Stimulated activated CD4-positive, alpha-beta T cell treated with anti-CD3 and anti-CD28 coated beads, Interleukin-12 subunit alpha, Interleukin-12 subunit beta, amount 100 ng/mL, for 48 hours (primary cell): ENCODE measurements at places on chromosomes 1 and 21.

DNA sequence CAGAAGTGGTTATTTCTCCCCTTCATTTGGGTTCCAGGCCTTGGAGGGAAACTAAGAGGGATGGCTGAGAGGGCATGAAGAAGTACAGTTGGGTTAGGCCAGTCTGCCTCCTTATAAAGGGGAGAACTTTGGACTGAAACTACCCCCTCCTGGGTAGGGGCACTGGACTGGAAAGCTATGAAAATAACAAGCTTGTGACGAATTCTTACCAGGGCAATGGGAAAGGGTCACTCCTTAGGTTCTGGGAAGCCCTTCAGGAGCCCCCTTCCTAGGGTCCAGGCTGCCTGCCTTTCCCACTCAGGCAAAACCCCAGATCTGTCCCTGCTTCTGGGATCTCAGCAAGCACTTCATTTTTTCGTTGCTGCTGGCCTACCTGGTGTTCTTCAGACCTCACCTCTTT is 9.8 kb upstream of the P3R3URF start:
- DNase-seq: no peak

DNA sequence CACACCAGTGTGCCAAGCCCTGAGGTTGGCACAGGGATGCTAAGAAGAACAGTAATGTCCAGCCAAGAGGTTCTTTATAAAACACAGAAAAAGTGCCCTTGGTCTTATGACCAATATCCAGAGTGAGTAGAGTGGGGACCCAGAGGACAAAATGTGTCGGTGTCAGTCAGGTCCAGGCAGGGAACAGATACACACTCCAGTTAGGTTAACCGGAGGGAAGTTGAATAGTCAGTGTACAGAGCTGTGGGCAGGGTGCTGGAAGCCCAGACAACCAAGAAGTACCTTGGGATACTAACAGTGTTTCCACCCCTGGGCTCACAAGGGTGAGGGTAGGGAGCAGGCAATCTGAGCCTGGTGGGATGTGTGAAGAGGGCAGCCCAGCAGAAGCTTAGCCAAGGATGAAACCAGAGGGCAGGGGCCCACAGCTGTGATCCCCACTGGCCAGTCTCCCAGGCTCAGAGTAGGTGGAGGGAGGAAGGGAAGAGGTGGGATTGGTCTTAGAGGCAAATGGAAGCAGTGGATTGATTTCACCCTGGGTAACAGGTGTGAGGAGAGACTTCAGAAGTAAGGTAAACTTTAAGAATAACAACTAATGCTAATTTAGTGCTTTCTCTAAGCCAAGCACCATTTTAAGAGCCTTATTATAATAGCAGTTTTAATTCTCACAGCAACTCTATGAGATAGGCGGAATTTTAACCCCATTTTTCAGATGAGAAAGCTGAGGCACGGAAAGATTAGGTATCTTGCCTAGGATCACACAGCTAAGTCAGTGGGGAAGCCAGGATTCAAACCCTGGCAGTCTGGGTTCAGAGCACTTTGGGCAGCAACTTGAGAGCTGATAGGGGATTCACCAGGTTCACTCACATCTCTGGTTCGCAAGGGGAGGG is 143.4 kb upstream of the HOOK1 start:
- DNase-seq: no peak

DNA sequence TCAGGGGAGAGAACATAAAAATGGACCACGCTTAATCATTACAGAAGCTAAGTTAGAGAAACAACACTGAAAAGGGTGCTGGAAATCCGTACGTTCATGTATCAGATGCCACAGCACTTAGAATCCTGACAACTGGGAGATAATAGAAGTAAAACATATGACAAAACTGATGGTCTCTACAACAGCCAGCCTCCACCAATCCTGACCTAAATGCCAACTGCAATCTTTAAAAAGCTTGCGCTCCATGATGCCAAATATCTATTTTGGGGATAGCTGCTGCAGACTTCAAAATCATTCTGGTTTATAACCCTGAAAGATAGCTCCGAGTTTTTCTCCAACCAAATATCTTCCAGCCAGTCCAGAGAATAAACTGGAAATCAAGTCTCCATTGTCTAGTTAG is 178.3 kb downstream of the RERE start:
- DNase-seq: no peak

GRCh38 chr1:13593511-13594131 is 10.0 kb downstream of the PDPN start:
- DNase-seq: no peak

DNA sequence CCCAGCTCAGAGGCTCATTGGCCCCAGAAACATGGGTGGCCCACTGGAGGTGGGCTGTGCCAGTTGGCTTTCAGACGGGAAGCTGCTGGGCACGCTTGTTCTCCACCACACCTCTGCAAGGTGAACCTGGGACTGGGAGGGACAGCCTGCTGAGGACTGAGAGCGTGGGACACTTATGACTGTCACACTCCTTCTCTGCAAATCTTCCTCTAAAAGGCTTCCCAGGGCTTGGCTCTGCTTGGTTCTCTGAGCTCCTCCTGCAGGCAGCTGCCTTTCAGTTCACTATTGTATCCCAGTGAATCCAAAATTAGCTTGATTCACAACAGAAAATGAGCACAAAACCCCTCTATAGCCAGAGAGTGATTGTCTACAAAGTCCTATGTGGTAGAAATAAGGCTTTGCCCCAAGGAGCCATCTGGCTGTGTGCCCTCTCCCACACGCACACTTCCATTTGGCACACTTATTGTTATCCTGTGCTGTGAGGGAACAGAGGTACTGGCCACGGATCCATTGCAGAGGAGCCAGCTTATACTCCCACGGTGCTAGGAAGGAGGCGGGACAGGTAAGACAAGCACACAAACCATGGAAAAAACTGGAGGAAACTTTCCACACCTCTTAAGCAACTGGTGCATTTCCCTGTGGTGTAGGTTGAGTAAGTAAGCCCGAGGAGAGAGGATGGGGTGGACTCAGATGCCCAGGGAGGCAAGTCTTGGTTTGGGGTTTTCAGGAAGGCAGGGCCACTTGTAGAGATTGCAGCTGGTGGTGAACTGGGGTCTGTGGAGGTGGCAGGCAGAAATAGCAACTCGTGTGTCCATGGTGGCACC is 18.9 kb upstream of the BTG2 start:
- DNase-seq: no peak
